ENCODE measurements at places on chromosomes 2 and 18.

- no peak for DNase-seq
Observed at GRCh38 chr18:27143580-27144287, 41.4 kb downstream of the CHST9 start.

DNA sequence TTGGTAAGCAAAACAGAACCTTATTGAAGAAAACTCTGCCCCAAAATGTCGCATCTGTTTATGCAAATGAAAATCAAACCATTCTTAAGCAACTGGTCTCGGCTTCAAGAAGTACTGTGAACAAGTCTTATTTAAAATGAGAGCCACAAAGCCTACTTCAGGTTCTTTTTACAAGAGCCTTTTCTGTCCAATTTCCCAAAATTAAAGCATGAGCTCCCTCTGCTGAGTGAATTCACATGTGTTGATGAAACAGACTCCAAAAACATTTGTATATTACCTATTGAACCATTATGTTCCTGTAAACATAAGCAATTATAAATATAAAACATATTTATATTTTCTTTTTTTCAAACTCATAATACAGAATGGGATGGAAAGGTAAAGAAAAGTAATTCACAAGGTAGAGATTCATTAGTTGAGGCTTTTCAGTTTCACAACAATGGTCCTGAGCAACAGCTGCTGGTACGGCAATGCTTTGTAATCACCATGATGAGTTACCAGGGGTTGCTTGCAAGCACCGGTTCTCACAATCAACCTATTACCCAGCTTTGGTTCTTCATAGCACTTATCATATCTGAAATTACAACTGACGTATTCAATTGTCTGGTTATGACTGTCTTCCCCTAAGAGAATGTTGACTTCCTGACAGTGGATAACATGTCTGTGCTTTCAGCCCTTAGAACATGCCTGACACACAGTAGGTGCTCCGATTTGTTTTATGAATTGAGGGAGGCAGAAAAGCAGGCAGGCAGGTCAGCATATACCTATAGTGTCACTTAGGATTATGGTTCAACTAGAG, 108.4 kb upstream of the BZW1 start:
- no peak for DNase-seq

DNA sequence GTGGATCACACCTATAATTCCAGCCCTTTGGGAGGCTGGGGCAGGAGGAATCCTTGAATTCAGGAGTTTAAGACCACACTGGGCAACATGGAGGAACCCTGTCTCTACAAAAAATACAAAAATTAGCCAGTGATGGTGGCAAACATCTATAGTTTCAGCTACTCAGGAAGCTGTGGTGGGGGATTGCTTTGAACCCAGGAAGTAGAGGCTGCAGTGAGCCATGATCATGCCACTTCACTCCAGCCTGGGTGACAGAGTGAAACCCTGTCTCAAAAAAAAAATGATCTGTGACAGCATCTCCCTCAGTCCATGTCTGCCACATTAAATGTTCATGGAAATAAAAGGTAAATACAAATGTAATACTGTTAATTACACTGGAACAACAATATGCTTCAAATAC, 121.4 kb upstream of the COL5A2 start:
- DNase-seq: no peak

GRCh38 chr2:45168711-45169338, 159.6 kb upstream of the SIX2 start:
- no peak for DNase-seq

DNA sequence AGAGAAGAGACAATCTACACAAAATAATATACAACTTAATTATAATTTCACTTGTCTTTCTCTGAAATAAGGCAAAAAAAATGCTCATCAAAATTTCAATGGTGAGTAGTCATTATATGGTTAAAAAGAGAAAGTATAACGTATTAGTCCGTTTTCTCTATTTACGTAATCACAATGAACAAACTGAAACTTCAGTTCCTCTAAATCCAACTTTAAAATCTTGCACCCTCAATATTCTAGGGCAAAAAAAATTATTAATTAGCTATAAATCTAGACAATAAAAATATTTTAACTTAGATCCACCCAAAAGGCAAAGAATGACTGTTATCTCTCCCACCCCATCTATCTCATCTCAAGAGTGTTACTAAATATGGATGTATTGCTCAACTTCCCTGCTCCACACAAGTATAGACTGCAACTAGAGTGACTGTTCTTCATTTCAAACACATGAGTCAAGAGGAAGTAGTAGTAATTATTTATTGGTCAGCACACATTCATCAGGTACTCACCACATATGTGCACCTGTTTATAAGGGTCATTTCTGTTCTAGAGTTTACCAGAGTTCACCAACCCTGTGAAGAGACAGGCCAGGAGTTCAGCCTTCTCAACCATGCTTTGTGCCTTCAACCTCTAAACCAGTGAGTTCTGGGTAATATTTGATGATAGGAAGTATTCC, 36.4 kb downstream of the STK39 start:
- no peak for DNase-seq

DNA sequence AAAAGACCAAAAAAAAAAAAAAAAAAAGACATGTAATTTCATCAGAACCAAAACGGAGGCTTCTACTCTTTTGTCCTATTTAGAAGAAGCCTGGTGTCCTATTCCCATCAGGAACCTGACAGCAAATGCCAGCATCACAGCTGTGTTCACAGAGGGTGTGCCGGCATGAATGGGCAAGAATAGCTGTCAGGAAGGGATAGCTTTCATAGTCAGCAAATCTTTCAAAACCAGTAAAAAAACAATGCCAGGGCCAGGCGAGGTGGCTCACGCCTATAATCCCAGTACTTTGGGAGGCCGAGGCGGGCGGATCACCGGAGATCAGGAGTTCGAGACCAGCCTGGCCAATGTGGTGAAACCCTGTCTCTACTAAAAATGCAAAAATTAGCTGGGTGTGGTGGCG, 231.8 kb upstream of the PXDN start:
- DNase-seq: no peak

DNA sequence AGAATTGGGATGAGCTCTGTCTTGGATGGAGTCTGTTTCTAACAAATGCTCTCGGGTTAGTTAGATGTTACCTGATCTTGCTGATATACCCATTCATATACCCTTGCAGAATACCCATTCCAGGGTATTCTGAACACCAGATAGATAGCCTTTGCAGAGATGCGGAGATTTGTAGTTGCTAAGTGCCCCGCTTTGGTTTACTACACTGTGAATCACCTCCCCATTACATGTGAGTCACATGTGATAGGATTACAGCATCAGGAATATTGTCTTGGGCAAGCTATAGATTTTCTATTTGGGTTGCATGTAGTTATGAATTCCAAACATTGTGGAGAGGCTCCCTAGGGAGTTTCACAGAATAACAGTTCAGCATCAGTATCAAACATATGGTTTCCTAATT, 3.8 kb downstream of the VSNL1 start:
- no peak for DNase-seq

- no peak for DNase-seq
Observed at GRCh38 chr2:212494418-212495020, 44.1 kb downstream of the ERBB4 start.

- DNase-seq: no peak
Observed at GRCh38 chr2:156471762-156472161, 35.6 kb downstream of the GPD2 start.

DNA sequence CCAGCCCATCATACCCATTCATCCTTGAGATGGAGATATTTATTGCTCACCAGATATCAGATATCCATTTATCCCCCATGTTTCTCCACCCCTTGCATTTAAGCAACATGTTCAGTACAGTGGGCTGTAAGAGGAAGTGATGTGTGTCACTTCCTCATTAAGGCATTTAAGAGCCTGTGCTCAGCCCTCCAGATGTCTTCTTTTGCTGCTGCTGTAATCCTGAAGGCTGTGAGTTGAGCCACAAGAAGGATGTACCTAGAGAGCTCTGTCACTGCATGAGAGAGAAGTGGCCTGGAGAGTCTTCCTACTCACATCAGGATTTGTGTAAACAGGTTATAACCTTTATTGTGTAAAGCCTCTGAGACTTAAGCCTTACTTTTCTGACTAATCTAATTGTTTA, 151.8 kb upstream of the UNC80 start:
- no peak for DNase-seq

DNA sequence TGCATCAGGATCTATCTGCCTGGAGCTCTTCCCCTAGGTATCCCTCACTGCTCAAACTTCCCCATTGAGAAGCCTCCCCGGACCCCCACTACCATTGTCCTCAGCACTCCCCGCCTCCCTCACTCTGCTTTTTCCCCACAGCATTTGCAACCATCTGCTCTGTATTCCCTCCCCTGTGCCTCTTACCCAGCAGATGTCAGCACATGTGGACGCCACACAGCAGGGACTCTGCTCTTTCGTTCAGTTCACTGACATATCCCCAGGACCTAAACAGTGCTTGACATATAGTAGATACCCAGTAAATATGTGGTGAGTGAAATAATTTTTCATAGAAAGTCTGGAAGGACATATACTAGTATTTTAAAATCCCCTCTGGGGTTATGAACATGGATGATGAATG, 101.1 kb downstream of the TMEM247 start:
- DNase-seq: no peak

DNA sequence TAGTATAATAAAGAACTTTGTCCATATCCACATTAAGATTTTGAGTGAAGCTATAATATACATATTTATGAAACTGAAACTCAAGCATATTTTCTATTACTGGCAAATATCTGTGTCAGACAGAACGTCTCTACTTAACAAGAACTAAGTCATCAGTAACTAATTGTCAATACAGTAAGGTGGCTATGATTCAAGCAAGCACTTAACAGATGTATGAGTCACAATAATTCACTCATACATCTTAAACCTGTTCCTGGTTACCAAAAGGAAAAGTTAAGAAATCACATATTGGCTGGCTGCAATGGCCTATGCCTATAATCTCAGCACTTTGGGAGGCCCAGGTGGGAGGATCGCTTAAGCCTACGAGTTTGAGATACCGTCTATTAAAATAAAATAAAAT, 96.0 kb downstream of the SOS1 start:
- DNase-seq: no peak

- no peak for DNase-seq
Observed at GRCh38 chr2:226079671-226080181, 680.2 kb downstream of the NYAP2 start.

DNA sequence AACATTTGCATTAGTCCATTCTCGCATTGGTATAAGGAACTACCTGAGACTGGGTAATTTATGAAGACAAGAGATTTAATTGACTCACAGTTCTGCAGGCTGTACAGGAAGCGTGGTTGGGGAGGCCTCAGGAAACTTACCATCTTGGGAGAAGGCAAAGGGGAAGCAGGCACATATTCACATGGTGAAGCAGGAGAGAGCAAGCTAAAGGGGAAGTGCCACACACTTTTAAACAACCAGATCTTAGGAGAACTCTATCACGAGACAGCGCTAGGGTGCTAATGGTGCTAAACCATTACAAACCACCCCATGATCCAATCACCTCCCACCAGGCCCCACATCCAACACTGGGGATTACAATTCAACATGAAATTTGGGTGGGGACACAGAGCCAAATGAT, 201.7 kb upstream of the MGAT5 start:
- no peak for DNase-seq

DNA sequence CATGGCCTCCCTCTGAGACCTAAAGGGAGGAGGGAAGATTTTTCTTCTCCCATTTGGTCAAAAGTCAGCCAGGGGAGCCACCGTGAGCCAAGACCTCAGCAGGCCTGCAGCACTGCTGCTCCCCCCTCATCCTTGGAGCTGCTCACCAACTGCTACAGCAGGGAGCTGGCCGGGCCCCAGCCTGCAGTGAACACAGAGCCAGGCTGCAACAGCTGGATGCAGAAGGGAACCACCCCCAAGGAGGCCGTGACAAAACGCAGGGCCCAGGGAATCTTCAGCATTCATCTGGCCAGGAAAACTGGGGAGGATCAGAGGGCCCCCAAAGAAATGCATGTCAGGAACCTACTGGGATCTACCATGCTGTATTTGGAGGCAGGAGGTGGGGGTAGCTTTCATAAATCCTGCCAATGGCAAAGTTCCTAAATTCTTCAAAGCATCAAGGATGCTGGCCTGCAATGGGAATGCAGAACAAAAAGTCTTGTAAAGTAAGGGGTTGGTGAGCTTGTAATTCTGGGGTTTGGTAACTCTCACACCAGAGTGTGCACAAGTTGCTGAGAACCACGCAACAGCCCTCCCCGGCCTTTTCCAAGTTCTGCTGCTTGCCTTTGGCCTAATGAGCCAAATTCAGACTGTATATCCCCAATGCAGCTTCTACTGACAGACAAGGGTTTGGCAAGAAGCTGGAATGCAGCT, 61.0 kb downstream of the CACNB4 start:
- no peak for DNase-seq

DNA sequence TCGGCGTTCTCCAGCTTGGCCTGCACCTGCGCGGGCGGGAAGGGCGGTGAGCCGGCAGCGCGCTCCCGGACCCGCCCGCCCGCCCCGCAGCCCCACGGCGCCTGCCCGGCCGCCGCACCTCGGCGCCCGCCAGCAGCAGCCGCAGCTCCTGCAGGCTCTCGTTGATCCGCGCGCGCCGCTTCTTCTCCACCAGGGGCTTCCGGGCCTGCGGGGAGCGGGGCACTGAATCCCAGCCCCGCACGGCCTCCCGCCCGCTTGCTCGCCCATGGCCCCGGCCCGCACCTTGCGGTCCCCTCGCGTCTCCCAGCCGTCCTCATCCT, 335 bp downstream of the HES6 start:
- no peak for DNase-seq

GRCh38 chr2:8090748-8091700, 590.8 kb upstream of the ID2 start:
- DNase-seq: no peak

DNA sequence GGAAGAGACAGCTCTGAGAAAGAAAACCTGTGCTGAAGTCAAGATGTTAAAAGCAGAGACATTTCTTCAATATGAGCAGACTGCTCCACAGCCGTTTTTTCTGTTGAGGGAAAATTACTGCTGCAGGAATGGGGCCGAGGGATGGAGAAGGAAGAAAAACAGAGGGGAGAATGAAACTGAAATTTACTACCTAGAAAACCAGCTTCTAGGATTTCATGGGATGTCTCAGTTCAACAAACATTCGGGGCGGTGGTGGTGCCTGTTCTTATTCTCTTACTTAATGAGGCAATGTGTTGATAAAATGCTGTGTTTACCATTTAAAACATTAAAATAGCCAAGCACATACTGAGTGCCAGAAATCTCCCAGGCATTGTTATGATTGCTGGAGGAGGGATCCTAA, 557.1 kb upstream of the MEX3C start:
- DNase-seq: no peak

All from cortex of kidney (tissue), 1 donor.